ENCODE measurements at places on chromosomes 2 and 18. TPM values are rescaled to one million over a fixed set of nuclear protein-coding genes. Genes with fewer than 3 reads are reported as not detected.
A peak's percentile ranks its signal among the peaks of the same experiment; 100 is the strongest.

The NYAP2 gene
- total RNA-seq: not detected

DNA sequence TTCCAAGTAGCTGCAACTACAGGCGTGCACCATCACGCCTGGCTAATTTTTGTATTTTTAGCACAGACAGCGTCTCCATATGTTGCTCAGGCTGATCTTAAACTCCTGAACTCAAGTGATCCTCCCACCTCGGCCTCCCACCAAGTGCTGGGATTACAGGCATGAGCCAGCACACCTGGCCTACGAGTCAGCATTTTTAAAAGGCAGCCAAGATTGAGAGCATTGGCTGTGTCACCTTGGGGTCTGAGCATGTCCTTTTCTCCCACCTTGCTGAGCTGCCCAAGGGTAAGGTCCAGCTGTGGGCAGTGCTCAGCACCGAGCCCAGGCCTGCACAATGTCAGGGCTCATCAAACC, 142.8 kb upstream of the LMAN1 start:
- no peak for DNase-seq

DNA sequence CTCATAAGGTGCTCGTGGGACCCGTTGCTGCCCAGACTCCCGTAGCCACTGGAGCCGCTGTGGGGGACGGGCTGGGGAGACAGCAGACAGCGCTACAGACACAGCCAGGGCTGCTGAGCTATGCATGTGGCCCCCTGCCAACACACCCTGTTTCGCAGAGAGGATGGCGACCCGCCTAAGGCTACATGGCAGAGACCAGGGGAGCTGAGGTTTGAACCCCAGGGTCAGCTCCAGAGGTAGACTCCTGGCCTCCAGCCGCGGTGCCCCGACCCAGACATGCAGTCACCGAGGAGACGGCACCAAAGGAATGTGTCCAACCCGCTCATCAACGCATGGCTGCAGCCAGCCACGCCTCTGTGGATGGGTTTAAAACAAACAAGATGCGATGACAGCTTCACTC, 21.0 kb upstream of the HES6 start:
- DNase-seq: no peak

GRCh38 chr2:107525406-107525805, 301.3 kb upstream of the RGPD4 start:
- DNase-seq: no peak

GRCh38 chr2:202577250-202578183, 57.3 kb upstream of the FAM117B start:
- DNase-seq: no peak

- DNase-seq: peak; percentile 18
Measured at GRCh38 chr2:227717687-227718567, at the start of gene SLC19A3. SLC19A3 (minus strand) TSS chr2:227718028; CDS start chr2:227702318, 15,710 bp downstream.
